BJ (cell line): ENCODE measurements at places on chromosomes 5 and 9.
A peak's percentile ranks its signal among the peaks of the same experiment; 100 is the strongest.

- no peak for DNase-seq
Observed at GRCh38 chr5:82165740-82166530, 112.2 kb downstream of the RPS23 start.

GRCh38 chr5:171852255-171852681 lies 66.7 kb downstream of the SMIM23 start:
- DNase-seq, result no peak

DNA sequence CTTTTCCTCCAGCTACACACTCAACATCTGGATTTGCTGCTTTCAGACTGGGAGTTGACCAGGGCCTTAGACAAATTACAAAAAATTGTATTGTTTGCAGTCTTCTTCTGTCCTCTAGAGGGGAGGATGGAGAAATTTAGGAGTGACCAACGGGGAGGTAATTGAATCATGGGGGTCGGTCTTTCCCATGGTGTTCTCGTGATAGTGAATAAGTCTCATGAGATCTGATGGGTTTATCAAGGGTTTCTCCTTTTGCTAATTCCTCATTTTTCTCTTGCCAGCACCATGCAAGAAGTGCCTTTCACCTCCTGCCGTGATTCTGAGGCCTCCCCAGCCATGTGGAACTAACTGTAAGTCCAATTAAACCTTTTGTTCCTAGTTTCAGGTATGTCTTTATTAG lies 4.2 kb downstream of the IFNA8 start:
- DNase-seq, result no peak

- DNase-seq, result no peak
Observed at GRCh38 chr5:154394307-154394706, 51.5 kb upstream of the SAP30L start.

- DNase-seq, result no peak
Observed at GRCh38 chr5:168048486-168048885, 243.0 kb upstream of the WWC1 start.

DNA sequence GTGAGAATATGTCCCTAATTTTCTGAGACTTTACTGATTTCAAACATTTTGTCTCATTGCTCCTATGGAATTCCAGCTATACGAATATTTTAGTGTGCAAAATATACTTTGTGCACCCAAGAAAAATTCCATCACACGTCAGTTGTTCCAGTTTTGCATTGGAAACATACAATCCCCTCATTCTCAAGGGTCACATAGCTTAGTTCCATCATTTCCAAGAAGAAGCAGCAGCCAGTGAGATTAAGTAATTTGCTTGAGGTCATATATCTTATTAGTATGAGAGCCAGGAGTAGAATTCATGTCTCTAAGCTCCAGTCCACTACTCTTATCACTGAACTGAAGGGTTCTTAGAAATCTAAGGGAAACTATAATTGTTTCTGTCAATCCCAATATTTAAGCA lies 746.7 kb upstream of the C9orf72 start:
- DNase-seq, result no peak

GRCh38 chr9:96361668-96362067 lies 21.8 kb downstream of the SLC35D2 start:
- DNase-seq, result no peak

GRCh38 chr5:148957591-148958202 lies 105.2 kb downstream of the SH3TC2 start:
- DNase-seq, result no peak

DNA sequence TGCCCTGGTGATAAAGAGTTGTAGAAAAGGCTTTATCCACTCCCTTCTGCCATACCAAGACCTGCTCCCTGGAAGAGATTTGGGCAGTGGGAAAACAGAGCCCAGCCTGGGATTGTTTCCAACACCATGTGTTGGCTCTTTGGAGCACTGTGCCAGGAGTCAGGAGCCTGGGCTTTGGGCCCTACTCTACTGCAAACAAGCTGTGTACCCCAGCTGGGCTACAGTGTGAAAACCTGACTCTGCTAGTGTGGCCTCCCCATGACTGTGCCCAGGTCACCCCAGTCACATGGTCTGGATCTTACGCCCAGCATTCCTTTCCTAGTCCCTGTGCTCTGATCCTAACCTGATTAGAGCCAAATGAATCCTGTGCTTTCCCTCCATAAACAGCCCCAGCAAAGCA lies 39.3 kb upstream of the SHB start:
- DNase-seq, result no peak

DNA sequence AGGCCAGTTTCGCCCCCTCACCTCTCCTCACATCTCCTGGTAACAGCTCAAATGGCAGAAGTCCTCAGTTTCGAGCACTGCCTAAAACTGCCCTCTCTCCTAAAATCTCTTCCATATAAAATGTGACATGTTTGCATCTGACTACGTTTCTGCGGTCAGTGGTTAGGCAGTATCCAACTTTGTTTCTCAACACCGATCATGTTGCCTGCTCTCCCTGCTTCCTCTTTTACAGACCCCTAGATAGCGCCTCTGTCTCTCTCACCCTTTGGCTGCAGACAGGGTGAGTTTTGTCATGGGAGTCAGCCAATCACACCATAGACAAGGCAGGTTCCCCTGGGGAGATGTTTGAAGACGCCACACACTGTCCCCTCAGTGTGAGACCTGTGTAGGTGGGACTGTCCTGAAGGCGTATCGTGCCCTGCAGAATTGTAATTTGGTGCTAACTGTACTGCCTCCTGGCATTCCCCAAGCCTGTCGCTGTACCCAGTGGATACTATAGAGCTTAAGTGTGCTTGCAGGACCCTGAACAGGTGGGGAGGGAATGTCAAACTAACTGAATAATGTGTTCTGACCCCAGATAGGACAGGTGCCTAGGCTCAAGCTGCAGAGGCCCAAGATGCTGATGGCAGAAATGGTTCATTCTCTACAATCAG lies 1.1 kb downstream of the HEXB start:
- DNase-seq, result no peak

DNA sequence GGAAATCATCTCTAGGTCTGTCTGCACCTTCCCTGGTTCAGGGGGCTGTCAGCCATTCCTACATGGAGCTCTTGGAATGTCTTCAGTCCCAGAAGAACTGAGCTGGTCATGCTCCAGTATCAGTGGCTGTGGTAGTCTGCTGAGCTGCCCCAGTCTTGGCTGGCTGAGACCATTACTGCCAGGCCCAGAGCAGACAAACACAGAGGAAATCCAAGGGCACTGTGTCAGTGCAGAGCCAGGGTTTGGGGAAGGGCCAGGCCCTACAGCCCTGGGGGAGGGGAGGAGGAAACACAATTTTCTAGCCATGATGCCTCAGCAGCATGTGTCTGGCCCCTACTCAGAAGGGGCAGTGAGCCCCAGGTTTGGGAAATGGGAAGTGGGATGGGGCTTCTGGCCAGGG lies 58.4 kb downstream of the ARHGEF37 start:
- no peak for DNase-seq

GRCh38 chr5:13189532-13189931 lies 755.0 kb downstream of the DNAH5 start:
- no peak for DNase-seq

- no peak for DNase-seq
Observed at GRCh38 chr9:99595796-99596195, 225.9 kb upstream of the NR4A3 start.

GRCh38 chr5:178981381-178981780 lies 13.7 kb downstream of the GRM6 start:
- DNase-seq, result no peak

DNA sequence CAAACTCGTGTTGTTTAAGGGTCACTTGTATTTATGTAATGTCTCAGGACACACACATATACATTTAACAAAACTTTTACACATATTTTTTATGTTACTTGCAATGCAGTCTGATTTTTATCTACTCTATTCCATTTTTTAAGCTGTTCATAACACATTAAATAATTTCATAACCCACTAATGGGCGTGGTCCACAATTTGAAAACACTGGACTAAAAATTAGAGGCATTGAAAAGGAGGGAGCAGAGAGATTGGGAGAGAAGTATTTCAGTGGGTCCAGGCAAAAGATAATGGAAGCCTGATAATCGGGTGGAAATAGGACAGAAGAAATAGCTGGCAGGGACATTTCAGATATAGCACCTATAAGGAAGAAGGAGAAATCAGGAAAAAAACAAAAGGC lies 597.3 kb upstream of the CLINT1 start:
- no peak for DNase-seq

GRCh38 chr5:119290161-119290569 lies 65.7 kb upstream of the TNFAIP8 start:
- no peak for DNase-seq

GRCh38 chr9:13432904-13433303 lies 153.4 kb upstream of the MPDZ start:
- no peak for DNase-seq

DNA sequence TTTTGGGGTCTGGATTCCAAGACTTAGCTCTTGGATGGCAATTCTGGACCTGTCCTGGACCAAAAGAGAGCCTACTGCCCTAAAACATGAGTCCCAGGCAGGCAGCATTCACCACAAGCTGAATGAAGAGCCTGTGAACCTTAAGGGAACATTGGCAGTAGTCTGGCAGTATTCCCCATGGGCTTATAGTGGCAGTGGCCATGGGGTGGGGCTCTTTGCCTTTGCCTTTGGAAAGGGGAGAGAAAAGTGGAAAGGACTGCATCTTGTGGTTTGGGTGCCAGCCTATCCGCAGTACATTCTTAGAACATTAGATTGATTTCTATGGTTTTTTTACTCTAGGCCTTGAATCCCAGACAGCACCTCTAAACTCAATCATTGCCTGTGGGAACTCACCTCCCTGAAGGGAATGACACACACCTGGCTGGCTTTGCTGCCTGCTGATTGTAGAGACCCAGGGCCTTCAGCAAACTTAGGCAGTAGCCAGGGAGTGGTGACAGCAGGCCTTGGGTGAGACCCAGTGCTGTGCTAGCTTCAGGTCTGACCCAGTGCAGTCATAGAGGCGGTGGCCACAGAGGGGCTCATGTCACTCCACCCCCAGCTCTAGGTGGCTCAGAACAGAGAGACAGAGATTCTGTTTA lies 216.3 kb downstream of the CETN3 start:
- DNase-seq, result no peak

GRCh38 chr9:11366585-11367129 lies 753.9 kb upstream of the PTPRD start:
- no peak for DNase-seq

GRCh38 chr5:86869268-86869667 lies 251.5 kb downstream of the COX7C start:
- no peak for DNase-seq

DNA sequence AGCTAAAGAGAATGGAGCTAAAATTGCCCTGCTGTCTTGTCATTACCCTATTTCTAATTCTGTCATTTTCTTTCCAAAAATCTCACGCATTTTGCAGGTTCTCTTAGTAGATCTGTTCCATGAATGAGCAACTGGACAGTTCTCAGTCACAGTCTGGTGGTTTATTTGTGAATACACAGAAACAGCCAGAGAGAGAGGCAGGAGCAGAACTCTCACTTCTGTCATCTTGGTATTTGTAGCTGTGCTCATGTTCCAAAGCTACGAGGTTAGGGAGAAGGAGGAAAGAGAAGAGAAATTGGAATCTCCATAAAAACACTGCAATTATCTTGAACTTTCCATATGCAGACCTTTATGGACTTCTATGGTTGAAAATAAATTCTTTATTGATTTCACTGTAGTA lies 118.0 kb upstream of the OR13F1 start:
- DNase-seq, result no peak

GRCh38 chr5:132640613-132641012 lies 17.4 kb upstream of the IL13 start:
- DNase-seq, result no peak

- no peak for DNase-seq
Observed at GRCh38 chr9:101191723-101192122, 163.2 kb downstream of the PLPPR1 start.

GRCh38 chr9:120927269-120928014 lies 846 bp upstream of the TRAF1 start:
- DNase-seq, result no peak

- DNase-seq, result peak; percentile 42
Observed at GRCh38 chr9:121559183-121559582, 59.5 kb upstream of the GGTA1 start.

- DNase-seq, result no peak
Observed at GRCh38 chr5:173537228-173537627, 79.2 kb downstream of the BOD1 start.

- no peak for DNase-seq
Observed at GRCh38 chr9:17531642-17532254, 47.1 kb upstream of the SH3GL2 start.

- no peak for DNase-seq
Observed at GRCh38 chr5:116032991-116033390, 719 bp downstream of the ARL14EPL start.

DNA sequence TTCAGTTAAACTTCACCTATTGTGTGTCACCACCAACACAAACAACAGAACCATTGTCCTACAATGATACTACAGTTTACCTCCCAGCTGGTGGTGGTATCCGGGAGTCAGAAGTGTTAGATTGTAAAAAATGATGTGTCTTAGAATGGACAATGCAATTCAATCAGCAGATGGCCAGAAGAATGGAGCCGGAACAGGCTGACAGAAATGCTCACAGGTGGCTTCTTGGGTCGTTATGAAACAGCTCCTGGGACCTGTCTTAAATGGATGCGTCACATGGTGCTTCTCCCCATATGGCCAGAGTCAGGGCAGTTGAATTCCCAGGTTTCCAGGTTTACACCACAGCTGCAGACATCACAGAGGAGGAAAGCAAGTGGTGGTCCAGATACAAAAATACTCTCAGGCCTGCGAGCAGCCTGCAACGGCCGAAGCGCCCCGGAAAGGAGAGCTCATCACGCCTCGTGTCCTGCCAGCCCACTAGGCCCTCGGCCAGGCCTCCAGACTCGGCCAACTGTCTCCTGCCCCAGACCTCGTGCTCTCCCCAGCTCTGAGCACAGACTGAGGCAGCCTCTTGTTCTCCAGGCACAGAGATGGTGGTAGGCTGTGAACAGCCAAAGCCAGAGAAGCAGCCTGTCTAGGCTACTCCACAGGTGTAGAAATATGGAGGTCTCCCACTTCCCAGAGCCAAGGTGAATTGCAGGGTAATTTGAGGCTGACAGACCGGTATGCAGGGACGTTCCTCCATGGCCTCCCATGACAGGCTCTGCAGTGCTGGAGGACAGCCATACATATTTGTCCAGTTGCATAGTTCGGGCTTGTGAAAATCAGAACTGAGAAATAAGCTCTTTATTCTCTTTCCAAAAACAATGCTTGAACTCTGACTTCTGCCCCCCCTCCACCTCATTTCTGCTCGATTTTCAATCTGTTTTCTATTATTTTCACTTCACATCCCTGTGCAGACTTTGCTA lies 98.5 kb upstream of the SPATA31C2 start:
- no peak for DNase-seq

- no peak for DNase-seq
Observed at GRCh38 chr5:1763960-1764605, 35.6 kb downstream of the MRPL36 start.

DNA sequence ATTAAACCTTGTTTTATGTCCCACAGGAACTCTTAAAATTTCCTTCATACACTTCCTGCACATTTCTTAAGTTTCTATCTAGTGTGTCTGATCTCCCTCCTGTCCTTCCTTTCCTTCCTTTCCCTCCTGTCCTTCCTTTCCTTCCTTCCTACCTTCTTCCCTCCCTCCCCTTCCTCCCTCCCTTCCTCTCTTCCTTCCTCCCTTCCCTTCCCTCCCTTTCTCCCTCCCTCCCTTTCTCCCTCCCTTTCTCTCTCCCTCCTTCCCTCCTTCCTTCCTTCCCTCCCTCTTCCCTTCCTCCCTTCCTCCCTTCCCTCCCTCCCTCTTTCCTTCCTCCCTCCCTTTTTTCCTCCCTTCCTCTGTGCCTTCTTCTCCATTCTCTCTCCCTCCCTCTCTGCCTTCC lies 414.9 kb downstream of the ENC1 start:
- DNase-seq, result no peak
